ENCODE measurements at places on chromosomes 2 and 18.
A peak's percentile ranks its signal among the peaks of the same experiment; 100 is the strongest.

GRCh38 chr2:56687169-56687568, 503.4 kb downstream of the CCDC85A start:
- DNase-seq, result no peak

DNA sequence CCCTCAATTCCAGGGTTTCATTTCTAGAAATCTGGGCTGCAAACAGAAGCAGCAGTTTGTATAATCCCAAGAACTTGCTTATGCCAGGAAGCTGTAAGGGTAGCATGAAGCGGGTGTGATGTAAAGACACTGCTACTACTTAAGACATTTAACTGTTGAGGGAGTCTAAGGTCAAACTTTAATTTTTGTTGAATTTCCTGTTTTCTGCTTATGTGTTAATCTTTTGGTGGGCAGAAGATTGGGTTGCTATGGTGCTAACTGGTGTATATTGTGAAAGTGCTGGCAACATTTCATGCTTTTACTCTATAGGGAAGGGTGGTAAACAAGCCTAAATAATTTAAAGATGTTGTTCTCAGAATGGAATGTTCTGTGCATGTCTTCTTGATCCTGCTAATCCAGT, 2.7 kb downstream of the NCOA1 start:
- no peak for DNase-seq

- DNase-seq, result peak; percentile 96
Measured at GRCh38 chr2:7270011-7270431, 352.8 kb downstream of the RNF144A start.

DNA sequence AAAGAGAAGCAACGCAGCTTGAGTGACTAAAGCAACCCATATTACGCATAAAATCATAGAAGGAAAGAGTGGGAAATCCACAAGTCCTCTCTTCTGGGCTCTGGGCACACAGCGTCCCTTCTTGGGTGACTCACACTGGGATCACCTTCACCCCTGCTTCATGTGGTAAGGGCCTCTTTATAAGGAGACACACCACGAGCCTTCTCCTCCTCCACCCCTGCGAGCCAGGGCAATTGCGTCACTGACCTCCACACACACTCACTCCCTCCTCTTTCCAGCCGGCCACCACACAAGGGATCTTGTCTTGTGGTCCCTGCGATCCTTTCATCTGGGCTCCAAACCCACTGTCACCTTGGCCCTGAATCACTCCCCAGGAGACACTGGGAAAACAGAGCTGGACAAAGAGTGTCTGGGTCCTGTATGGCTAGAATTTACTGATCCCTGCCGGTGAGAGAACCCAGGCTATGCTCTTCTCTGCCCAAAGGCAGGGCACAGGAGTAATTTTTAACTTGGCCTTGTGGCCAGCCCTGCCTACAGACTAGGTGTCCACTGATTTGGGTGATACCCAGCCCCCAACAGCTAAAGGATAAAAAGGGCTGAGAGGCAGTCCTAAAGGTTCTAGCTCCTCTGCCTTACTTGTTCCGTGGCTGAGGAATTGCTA, 35.3 kb downstream of the NHEJ1 start:
- DNase-seq, result no peak

DNA sequence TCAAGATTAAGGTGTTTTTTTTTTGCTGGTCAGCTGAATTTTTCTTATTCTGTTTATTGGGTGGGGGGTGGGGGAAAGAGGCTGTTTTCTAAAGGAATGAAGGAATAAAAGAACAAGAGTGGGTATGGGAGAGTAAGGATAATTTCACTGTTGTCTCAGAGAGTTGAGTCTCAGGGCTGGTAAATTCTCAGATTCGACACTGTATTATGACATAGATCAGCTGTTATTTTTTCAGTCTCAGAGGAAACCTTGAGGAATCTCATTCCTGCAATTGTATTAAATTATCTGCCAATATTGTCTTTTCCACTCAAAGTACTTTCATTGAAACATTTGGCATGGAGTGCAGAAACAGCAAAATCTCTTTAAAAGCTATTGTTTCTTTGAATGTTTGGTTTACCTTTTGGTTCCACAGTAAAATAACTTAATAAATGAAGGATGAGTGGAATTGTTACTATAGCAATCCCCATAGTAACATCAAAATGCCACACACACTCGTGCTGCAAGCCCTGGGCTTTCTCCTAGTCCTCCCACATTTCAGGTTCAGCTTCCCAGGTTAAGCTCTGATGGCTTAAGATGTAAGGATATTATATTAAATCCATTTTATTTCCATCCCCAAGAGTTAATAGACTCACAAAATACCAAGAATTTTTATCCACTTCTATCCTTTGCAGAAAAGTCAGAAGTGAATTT, 478.7 kb upstream of the TCF4 start:
- no peak for DNase-seq

GRCh38 chr2:88032070-88032702, 15.8 kb upstream of the RNU2-63P start:
- DNase-seq, result no peak
